ENCODE measurements at places on chromosomes 5 and 9. TPM values are rescaled to one million over a fixed set of nuclear protein-coding genes. Genes with fewer than 3 reads are reported as not detected.

The ANKRD20A1 gene
- not detected for total RNA-seq

The FREM1 gene
- total RNA-seq: 0.43 TPM

The PCDHB11 gene
- total RNA-seq: 3.9 TPM

The C9 gene
- not detected for total RNA-seq

The PCDHA5 gene
- total RNA-seq: 0.05 TPM

The CD74 gene
- total RNA-seq: 2.9 TPM

The ACOT12 gene
- total RNA-seq: not detected

DNA sequence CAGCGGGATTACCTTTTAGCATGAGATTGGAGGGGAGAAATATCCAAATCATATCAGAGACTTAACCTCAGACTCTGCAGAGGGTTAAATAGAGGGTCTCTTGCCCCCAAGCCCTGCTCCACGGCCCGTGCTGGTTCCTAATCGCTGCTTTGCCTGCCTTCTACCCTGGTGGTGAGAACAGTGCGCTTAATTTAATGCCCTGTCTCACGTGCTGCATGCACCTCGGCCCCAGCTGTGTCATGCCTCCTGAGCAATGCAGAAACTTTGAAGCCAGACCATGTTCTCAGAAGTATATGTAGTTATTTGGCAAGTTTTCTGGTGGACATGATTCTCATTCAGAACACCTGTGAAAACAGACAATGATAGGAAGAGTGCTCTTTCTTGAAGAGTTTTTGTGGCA is 1.4 kb downstream of the OTULIN start:
- DNase-seq: no peak

DNA sequence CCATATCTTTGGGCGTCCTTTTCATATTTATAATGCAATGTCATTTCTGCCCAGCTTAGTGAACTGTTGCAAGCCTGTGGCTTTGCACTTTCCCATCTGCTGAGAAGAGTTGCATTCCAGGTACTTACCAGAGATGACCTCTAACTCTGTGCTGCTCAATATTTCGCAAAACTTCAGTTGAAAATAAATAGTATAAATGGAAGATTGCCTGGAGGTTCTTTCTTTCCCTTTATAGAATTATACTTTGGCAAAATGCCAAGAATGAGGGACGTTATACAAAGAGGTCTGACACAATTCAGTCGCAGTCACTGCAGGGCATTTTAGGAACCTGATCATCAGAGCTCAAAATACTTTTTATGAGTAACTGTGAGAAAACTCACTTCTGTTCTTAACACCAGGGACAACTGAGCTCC is 18.9 kb upstream of the VLDLR start:
- DNase-seq: peak; percentile 14

DNA sequence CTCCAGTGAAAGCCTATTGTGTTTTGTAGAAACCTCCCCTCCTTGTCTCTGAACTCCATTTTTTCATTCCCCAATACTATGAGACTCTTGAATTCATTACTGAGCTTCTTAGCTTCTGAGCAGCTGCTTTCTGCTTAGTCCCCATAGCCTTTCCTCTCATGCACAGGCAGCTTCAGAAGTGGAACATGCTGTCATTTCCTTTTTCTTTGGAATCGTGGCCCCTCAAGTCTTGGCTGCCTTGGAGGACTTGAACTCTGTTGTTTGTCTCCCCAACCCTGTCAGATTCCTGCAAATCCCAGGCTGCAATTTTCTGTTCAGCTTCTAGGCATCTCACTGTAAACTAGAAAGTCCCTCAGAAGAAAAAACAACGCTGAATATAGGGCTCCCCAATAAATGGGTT is 268.5 kb downstream of the ARRDC3 start:
- DNase-seq: no peak

DNA sequence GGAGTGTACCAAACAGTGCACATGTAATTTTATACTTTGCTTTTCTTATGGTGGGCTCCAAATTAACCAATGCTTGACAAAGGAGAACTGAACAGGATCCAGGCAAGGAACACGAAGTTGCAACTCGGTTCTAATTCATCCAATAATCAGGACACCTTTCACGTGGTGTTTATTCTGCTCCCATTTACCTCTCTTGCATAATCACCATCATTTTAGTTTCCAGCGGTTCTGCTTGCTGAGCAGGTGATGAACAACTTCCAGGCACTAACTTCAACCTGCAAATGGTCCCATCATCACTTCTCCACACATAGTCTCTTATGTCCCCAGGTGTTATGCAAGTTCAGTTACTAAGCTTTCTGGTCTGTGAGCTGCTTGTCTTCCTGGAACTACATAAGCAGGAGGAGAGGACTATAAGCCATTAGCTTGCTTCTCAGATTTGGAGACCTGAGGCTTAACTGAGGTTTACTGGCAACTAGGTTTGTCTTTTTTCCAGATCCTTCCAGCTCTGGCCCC is 326.8 kb upstream of the SLC30A5 start:
- no peak for DNase-seq

DNA sequence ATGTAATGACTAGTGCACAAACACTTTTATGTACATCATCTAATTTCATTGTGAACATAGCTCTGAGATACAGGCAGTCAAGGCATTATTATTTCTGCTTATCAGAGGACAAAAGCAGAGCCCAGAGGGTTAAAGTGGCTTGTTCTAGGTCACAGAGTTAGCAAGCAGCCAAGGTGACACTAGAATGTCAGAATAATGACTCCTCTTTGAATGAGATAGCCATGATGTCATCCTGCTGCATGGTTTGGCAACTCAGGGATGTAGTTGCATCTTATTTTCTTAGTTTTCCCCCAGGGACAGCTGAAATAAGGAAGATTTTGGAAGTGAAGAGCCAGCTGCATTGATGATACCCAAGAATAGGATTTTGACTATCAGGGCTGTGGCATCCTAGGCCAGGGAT is 54.4 kb downstream of the KCNV2 start:
- peak; percentile 8 for DNase-seq

GRCh38 chr5:56763711-56764466 is 51.5 kb upstream of the MAP3K1 start:
- DNase-seq: peak; percentile 75

DNA sequence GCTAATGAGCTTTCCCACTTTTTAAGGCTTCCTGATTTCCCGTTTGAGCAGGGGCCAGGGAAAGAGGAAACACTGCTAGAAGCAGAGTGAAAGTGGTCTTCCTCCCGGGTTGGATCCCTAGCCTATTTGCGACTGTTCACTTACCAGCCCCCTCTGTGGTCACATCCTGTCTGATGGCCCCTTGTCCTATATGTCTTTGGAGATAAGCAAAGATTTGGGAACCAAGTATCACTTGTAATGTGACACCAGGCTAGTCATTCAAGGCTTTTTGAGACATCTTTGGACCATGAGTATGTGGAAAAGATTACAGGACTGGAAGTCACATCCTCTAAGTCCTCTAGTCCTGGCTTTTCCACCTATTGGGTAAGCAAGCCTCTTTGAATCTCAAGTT is 6.1 kb downstream of the DNAJB5 start:
- no peak for DNase-seq
